ENCODE measurements at places on chromosomes 1 and 21. TPM values are rescaled to one million over a fixed set of nuclear protein-coding genes. Genes with fewer than 3 reads are reported as not detected.

GRCh38 chr1:218573925-218574324 lies 228.8 kb downstream of the TGFB2 start:
- no peak for DNase-seq

DNA sequence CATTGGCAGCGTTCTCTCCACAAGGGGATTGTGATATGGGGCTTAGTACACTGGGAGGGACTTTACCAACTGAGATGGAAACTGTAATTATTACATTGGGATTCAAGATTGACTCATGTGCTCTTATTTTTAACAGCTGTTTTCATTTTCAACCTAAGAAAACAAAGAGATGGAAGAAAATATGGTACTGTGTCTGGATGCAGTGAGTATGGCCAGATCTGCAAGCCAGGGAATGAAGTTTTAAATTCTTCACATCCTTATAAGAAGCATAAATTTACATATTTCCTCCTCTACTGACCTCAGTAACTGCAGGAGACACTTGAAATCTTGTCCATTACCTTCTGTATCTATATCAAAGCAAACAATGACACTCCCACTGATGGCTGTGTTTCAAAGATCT lies 81.5 kb upstream of the EDEM3 start:
- DNase-seq: no peak

The SH3D21 gene
- total RNA-seq: 2.5 TPM

GRCh38 chr1:108182959-108183700 lies 17.0 kb downstream of the SLC25A24 start:
- DNase-seq: no peak

The ERI3 gene
- 59.9 TPM for total RNA-seq

DNA sequence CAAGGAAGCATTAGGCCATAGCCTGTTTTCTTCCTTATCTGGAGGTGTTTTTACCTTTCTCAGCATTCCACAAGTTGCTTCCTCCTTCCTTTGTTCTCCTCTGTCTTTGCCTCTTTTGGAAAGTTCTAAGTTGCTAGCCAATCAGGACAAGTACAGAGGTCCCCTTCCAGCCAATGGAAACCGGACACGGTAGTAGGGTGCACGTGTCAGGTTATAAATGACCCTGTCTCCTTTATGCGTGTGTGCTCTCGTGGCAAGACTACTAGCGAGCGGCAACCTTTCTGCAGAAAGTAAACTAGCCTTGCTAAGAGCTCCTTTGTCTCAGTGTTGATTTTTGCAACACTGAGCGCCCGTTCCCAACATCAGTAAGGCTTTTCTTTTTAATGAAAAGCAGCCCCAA lies 1.5 kb upstream of the ACADM start:
- no peak for DNase-seq

The SEMA6C gene
- 2.9 TPM for total RNA-seq

The UBXN11 gene
- total RNA-seq: 35.8 TPM

- DNase-seq: no peak
These were observed 42.5 kb downstream of the COQ8A start for GRCh38 chr1:226982451-226983177.

The C8A gene
- total RNA-seq: not detected

The RCC1 gene
- total RNA-seq: 116 TPM

DNA sequence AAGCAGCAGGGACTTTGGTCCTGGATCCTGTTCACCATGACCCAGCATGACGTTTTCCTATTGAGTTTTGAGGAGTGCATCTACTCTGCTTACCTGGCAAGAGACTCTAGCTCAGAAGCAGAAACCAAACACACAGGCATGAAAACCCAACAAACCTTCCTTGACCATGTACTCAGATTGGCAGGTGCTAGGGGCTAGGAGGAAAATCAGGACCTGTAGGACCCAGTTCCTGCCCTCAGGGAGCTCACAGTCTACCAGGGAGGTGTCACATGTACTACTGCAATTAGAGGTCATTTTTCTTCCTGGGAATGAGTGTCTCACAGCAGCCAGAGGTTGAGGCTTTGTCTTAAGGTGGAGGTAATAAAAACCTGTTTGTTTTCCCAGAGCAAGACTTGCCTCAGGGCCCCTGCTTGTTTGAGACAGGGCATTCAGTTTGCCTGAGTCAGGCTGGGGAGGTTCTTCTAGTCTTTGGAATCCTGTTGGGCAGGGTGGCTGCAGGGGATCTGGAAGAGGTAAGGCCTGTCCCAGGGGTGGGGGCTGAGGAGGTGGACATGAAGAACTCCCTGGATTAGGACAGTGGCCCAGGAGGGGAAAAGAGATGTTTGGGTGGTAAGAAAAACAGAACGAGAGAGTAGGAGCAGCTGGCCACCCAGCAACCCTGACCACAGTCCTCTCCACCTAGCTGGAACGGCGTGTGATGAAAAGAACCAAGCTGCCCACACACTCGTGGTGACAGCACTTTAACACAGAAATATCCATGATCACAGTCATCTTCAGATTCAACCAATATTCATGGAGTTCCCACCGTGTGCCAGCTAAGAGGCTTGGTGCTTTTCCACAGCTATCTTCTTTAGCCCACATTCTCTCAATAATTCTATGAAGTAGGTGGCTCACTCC lies 30.8 kb downstream of the IER5 start:
- DNase-seq: no peak

DNA sequence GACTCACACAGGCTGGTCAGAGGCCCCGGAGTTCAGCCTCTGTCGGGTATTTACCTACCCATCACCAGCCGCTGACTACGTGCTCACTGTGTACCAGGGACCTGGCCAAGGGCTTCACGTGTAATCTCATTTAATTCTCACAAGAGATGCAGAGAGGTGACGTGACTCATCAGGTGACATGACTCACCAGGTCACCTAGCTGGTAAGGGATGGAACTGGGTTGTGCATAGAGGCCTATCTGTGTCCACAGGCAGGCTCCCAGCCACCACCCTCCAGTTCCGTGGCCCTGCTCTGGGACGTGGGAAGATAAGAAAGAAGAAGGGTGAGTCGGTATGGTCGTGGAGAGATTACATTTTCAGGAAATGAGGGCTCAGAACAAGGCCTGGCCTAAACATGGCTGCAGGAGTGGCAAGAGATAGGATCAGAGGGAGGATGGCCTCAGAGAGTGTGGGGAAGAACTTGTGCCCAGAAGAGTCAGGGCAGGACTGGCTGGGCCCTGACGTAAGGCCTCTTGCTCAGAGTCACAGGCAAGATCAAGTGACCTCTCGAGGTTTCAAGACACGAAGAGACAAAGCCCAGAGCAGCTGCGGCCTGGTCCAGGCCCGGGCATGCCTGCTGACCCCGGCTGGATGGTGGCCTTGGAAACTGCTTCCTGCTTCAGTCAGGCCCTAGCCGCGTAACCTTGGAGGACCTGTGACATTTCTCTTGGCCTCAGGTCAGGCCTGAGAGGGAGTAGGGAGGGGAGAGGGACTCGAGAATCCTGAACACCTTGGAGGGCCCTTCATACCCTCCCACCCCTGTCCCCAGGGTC lies 52.7 kb upstream of the WASF2 start:
- no peak for DNase-seq

The OR2L5 gene
- not detected for total RNA-seq

The WDR3 gene
- total RNA-seq: 77.2 TPM

DNA sequence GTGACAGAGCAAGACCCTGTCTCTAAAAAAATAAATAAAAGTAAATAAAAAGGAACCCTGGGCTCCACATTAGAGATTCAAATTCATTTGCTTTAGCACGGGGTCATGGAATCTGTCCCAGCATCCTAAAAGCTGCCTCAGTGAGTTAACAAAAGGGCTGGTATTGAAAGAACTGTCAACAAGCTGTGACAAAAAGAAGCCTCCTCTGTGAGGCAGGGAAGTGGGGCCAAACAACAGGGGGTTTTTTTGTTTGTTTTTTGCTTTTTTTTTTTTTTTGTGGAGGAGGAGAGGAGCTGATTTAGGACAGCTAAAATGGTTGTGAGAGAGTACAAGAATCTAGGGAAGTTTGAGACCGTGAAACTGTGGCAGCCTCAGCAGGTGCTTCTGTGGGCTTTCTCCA lies 115.7 kb downstream of the LIPI start:
- DNase-seq: no peak

The CCNL2 gene
- 124 TPM for total RNA-seq

The C4BPA gene
- total RNA-seq: not detected

GRCh38 chr1:222790520-222790919 lies 24.3 kb upstream of the DISP1 start:
- no peak for DNase-seq

DNA sequence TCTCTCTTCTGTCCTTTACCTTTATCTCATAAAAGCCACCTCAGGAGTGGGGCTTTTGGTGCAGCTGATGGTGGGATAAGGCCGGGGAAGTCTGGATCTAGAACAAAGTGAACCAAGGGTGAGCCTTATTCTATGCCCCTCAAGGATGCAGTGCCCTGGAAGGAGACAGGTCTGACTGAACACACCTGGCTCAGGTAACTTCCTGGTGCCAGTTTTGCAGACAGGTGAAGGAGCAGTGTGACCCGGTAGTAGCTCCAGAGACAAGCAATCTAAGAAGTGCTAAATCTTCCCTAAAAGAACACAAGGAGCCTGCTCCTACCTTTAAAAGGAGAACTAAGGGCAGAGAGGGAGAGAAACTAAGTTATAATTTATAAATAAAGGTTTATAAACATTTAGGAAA lies 2.9 kb downstream of the KCNJ15 start:
- DNase-seq: no peak

DNA sequence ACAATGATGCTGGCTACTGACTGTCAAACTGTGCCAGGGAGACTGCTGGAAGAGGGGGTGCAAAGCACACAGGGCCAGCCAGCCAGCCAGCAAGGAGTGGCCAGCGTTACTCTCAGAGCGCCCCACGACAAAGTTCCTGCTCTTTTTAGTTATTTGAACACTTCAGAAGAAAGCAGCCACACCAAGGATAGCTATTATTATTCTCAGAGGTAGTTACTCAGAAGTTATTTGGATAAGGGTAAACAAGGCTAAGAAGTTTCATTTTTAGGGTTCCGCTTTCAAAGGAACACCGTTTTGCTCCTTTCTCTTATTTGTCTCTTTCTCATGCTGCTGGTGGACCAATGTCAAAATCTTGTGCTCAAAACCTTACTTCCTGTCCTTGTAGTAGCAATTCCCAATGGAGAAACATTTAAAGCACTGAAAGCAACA lies 59.9 kb downstream of the VANGL2 start:
- DNase-seq: no peak

DNA sequence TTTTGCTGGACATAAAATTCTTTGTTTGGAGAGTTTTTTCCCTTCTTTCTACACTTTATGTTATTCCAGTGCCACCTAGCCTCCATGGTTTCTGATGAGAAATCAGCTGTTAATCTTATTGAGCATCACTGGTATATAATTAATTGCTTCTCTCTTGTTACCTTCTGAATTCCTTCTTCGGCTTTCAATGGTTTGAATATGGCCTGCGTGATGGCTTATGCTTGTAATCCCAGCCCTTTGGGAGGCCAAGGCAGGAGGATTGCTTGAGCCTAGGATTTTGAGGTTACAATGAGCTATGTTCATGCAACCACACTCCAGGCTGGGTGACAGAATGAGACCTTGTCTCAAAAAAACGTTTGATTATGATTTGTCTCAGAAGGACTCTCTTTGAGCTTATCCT lies 13.0 kb upstream of the CNIH4 start:
- no peak for DNase-seq

DNA sequence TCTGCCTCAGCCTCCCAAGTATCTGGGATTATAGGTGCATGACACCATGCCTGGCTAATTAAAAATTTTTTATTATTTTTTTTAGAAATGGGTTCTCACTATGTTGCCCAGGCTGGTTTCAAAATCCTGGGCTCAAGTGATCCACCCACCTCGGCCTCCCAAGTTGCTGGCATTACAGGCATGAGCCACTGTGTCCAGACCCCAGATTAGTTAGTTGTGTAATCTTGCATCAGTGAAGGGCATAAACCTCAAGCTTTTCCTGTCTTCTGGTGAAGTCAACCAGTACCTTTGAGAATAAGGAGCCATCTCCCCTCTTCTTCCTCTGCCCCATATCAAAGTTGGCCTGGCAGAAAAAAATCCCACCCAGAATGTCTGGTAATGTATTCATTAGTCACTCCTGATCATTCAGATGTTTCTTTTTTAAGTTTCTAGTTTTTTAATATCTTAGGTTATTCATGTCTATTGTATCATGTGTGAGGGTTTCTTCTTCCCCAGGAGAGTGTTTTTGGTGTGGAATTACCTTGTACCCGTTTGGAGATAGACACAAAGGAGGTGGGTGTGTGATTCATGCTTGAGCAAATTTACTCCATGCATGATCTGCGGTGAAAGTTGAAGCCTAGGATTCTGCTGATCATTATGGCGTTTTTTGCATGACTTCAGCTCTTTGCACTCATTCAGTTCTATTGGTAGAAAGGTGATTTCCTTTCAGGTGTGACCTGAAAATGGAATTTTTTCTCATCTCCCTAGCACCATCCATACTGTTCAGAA lies 144.0 kb downstream of the FMN2 start:
- DNase-seq: no peak

The IGSF3 gene
- total RNA-seq: 2.0 TPM

- DNase-seq: no peak
These were observed at the start of gene OR14I1 for GRCh38 chr1:248702714-248703113. Gene OR14I1 (minus strand): TSS chr1:248702766.

- no peak for DNase-seq
These were observed 226.9 kb upstream of the C1orf174 start for GRCh38 chr1:4126731-4127591.

The VASH2 gene
- total RNA-seq: 0.18 TPM

DNA sequence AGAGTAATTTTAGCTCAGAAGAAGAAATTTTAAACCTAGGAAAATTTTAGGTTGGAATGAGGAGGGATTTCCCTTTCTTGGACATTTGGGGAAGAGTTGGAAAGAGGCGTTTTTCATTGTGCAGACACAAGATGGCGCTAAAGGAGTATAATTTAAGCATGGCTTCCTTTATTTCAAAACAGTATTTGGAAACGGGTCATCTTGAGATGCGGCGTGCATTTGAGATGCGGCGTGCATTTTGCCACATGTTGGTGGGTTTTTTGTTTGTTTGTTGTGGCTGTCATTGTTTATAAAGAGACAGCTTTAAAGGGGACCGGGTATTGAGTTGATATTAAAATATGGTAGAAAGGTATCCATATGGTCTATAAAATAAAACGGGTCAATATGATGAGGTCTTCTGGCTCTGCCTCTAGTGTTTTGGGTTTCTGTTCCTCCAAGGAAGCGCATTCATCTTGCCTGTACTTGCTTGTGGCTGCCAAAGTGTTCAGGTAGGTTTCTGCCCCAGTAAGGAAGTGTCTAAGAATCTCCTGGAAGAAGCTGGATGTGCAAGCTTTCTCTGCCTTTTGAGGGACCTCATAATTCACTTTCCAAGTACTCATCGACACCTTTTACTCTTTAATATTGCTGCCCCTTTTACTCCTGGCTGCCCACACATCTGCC lies 210.3 kb downstream of the SLC35F3 start:
- no peak for DNase-seq

DNA sequence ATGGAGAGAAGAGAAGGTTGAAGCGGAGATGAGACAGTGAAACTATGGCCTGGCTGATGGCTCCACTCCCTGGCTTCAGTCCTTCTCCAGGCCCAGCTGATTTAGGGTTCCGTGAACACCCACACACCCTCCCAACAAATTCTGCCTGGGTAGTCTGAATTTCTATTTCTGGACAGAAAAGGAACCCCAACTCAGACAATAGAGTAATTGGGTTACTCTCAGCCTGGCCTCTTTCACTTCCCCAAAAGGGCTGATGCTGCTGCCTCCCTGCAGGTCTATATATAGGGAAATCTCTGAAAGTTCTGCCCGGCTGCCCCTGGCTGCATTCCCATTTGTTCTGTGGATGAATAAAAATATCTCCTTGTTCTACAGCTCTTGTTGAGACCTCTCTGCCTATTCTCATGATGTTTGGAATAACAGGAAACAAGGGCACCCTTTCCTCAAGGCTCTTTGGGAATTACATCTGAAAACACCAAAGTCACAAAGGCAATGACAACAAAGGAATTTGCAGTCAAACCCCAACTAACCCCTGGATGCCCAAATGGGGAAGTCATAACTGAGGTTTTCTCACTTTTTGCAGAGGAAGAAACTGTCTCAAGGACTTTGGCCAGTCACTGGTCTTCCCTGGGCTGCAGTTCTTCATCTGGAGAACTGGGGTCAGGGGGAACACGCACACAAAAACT lies 11.4 kb upstream of the ZSCAN20 start:
- DNase-seq: no peak
